ENCODE measurements at places on chromosomes 5 and 9.

DNA sequence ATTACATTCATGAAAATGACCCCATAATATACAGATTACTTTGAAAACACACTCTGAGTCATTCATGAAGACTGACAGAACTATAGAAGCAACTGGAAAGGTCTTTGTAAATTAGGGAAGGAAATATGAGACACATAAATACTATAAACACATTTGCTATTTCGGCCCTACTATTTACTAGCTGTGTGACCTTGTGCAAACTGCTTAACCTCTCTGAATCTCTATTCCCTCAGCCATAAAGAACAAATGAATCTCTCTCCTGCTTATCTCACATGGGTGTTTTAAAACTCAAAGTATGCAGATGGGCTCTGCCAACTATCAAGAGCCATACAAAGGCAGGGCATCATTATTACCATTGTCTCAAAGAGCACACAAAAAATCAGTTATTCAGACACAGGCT is 52.9 kb downstream of the APBA1 start:
- no peak for DNase-seq

- DNase-seq = no peak
Measured at GRCh38 chr5:80090884-80091166, 55.7 kb downstream of the THBS4 start.

- no peak for DNase-seq
Measured at GRCh38 chr9:101037430-101037829, 8.9 kb downstream of the PLPPR1 start.

GRCh38 chr5:62980884-62981283 is 402.3 kb downstream of the LRRC70 start:
- no peak for DNase-seq

GRCh38 chr5:77329664-77330430 is 119.4 kb downstream of the PDE8B start:
- DNase-seq = no peak

GRCh38 chr5:77398896-77399295 is 93.2 kb downstream of the WDR41 start:
- DNase-seq = no peak

- DNase-seq = no peak
Measured at GRCh38 chr5:117433818-117434217, 859.2 kb upstream of the SEMA6A start.

DNA sequence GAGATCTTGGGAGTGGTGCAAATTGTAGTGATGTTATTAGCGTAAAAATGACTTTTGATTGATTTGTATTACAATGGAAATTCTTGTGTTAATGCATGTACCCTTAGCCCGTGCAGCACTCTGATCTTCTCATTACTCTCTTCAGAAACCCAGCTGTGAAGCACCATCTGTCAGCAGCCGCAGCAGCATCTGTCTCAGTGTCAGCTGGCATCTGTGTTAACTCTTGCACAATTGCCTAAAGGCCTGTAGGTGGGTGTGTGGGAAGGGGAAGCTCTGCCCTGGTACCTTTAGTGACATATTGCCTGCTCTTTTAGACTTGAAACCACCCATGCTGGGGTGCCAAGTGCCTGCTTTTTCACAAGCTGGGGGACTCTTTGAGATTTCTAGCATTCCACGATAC is 101.3 kb downstream of the FBXL7 start:
- no peak for DNase-seq

GRCh38 chr9:137764171-137764671 is 113.4 kb upstream of the CACNA1B start:
- no peak for DNase-seq

- no peak for DNase-seq
Measured at GRCh38 chr9:77600810-77601209, 47.3 kb downstream of the GNA14 start.

DNA sequence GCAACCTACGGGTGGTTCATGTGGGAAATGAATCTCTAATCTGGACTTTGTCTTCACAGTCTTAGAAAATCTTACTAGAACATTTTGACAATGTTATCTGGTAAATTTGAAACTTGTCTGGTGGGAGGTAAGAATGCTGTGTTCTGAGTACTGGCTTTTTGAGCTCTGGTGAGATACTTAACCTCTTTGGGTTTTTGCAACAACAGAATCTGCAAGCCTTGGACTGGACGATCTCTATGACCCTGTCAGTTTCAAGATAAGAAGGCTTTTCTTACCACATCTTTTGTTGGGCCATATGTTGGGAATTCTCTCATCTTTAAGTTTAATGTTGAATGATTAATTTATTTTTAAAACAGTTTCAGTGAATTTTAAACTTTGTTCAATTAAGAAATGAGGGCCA is 112.9 kb downstream of the GOLPH3 start:
- DNase-seq = no peak

- no peak for DNase-seq
Measured at GRCh38 chr5:88826646-88827585, 56.1 kb downstream of the MEF2C start.

- DNase-seq = peak; percentile 34
Measured at GRCh38 chr9:84170521-84171141, 169.9 kb downstream of the SLC28A3 start.

DNA sequence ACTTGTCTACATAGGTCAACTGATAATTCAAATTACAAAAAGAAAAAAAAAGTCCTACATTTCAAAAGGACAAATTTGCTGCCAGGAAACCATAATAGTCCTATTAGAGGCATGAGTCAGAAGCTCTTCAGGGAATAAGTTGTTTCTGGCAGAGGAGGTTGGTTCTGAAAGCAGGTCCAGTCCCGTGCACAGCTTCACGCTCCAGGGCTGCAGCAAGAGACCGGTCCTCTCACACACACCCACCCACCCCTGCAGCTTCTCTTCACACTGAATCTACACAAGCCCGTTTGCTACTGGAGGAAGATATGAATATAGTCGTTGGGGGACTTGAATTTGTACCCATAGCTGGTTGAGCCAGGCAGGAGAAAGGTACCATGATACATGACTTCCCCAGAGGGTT is 36.9 kb upstream of the SLC1A3 start:
- no peak for DNase-seq

- DNase-seq = no peak
Measured at GRCh38 chr5:122788371-122788770, 13.5 kb downstream of the SNX2 start.

- DNase-seq = no peak
Measured at GRCh38 chr5:53109056-53109442, 508 bp downstream of the MOCS2 start.

- DNase-seq = no peak
Measured at GRCh38 chr5:146903789-146904188, 25.2 kb upstream of the PPP2R2B start.

GRCh38 chr9:36935332-36935731 is 98.7 kb downstream of the PAX5 start:
- no peak for DNase-seq

GRCh38 chr5:97525780-97526179 is 342.7 kb upstream of the RIOK2 start:
- DNase-seq = no peak

GRCh38 chr5:20537911-20538703 is 550.1 kb upstream of the CDH18 start:
- DNase-seq = no peak

GRCh38 chr5:173752653-173753052 is 135.5 kb upstream of the CPEB4 start:
- no peak for DNase-seq

- DNase-seq = no peak
Measured at GRCh38 chr9:119268985-119269384, 100.2 kb downstream of the BRINP1 start.

DNA sequence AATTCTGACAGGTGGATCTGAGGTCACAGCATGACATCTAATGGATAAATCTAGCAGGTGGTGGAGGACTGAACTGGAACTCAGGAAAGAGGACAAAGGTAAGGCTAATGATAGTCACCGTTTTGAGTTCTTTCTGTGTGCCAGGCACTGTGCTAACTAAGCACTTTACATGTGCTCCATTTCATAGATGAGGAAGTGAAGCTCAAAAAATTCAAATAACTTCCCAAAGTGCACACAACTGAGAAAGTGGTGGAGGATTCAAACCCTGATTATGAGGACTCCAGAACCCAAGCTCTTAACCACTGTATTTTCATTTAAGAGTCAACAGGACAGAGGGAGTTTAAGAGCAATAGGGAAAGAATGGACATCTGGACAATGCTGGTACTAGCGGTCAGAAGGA is 7.1 kb upstream of the DELE1 start:
- DNase-seq = no peak

DNA sequence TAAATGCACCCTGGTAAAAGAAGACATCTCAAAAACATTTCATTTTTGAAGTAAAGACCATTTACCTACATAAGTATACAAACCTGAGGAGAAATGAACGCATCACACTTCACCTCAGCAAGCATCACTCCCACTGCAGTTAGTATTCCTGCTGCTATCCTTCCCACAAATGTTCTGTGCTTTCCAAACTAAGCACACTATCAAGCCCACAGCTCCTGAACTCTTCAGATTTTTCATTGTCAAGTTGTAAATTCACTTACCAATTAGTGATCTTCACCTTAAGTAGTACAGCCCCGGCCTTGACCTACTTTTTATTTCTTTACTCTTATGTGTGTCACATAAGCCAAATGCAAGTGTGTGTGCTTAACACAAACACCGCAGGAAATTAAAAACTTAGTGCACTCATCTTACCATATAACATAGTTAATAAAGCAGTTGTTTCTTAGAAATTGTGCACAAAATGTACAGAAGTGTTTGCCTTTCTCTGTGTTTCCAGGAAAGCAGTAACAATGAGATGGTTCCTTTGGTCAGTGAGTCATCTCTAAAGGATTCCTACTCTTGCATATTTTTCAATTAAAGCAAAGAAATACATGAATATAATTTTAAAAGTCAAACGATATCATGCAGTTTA is 169.4 kb downstream of the APBA1 start:
- no peak for DNase-seq

- DNase-seq = no peak
Measured at GRCh38 chr9:26263478-26263877, 585.2 kb upstream of the TUSC1 start.

- DNase-seq = no peak
Measured at GRCh38 chr5:170105642-170106611, at the start of gene FOXI1. Gene FOXI1 (plus strand): TSS chr5:170105897. CDS start chr5:170105958, 61 bp downstream.

DNA sequence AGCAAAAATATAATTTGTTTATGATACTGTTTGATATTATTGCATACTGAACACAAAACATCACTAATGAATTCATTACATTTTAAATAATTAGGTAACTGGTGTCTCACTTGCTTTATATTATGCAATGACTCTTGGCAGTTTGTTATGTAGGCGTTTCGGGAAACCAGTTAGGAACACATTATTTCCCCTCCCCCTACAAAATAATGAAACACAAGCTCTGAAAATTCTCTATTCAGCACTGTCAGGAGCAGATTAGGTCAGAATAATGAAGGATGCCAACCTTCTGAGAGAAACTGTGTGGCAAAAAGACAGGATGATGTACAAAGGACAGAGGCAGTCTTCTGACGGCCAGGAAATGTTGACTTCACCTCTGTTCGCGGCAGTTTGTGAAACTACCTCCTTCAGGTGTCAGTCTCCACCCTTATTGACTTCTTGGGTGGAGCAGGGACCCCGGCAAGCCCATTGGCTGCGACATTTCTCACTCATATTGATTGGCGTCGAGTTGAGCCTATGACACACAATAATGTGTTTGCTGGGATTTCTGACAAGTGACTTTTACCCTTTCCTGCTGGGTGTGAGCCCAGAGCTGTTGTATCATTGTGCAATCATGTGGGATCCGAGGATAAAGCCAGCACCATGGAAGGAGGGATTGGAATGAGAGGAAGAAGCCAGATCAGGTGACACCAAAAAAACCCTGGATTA is 33.9 kb downstream of the SH3PXD2B start:
- peak; percentile 47 for DNase-seq

- DNase-seq = no peak
Measured at GRCh38 chr9:23686257-23686656, 139.8 kb downstream of the ELAVL2 start.

- DNase-seq = no peak
Measured at GRCh38 chr9:37582548-37583157, 6.5 kb upstream of the FBXO10 start.

DNA sequence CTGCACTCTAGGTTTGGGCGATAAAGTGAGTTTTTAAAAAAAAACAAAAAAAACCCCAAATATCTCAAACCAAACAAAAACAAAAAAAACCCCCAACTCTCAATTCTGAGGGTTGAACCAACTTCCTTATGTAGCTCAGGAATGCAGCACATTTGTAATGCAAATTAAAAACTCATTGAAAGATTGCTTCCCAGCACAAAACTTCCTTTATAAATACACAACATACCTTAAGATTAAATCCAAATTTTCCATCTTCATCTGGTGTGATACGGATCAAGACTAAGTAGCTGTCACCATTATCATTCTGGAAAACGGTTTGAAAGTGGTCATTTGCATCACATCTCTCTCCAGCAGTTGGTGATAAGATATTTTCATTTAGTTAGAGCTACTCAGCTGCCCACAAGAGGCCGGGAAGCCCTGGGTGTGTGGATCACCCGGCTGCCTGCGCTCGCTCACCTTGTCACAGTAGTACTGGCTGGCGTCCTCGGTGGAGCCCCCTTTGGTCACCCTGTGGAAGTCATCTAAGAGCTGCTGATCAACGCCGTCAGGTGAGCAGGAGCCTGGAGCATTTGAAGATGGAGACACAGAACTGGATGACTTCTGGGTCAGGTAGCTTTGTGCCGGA is 88.2 kb downstream of the PTPN3 start:
- no peak for DNase-seq

GRCh38 chr5:107513337-107514085 is 157.2 kb downstream of the EFNA5 start:
- DNase-seq = no peak

GRCh38 chr5:34042321-34042720 is 692 bp downstream of the C1QTNF3 start:
- no peak for DNase-seq

- DNase-seq = no peak
Measured at GRCh38 chr5:18220631-18221030, 586.4 kb downstream of the TAF11L14 start.

GRCh38 chr9:132877824-132878694 is at the start of gene AK8:
Gene AK8 (minus strand): TSS chr9:132878284. CDS start chr9:132878255, 29 bp downstream.
- DNase-seq = no peak

DNA sequence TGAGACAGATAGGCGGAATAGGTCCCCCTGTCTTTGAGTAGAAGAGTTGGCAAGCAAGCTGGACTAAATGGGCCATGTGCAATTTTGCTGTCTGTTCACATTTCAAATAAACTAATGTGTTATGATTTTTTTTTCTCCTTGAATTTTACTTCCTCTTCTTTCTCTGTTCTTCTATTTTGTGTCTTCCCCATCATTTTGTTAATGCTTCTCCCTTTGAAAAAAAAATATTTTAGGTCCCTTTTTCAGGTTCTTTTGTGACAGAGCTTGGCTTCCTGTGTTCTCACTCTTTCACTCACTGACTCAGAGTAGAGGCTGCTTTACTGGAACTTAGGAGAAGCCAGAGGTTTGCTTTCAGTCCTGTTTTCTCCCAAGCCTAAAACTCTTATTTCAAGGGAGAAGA is 48.1 kb downstream of the PTCD2 start:
- DNase-seq = no peak

- no peak for DNase-seq
Measured at GRCh38 chr5:31604644-31605043, 34.3 kb upstream of the PDZD2 start.
